ENCODE measurements at places on chromosomes 12 and 14.
A peak's percentile ranks its signal among the peaks of the same experiment; 100 is the strongest.

GRCh38 chr12:90896821-90897220, 58.2 kb downstream of the CCER1 start:
- DNase-seq, result no peak

DNA sequence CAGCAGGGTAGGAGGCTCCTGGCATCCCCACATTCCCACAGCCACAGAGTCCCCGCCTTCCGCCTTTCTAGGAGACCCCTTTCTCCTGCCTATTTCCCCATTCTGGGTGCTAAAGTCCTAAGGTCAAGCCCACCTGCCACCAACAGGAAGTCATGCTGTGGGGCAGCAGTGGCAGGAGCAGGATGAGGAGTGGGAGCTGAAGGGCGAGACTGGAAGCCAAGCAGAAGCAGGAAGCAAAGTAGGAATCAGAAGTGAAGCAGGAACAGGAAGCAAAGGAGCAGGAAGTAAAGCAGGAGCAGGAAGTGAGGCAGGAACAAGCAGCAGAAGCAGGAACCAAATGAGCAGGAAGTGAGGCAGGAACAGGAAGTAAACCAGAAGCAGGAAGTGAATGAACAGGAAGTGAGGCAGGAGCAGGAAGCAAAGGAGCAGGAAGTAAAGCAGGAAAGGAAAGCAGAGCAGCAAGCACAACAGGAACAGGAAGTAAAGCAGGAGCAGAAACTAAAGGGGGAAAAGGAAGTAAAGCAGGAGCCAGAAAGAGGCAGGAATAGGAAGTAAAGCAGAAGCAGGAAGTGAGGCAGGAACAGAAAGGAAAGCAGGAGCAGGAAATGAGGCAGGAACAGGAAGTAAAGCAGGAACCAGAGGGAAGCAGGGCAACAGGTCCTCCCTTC, 38.3 kb upstream of the RIMBP2 start:
- DNase-seq, result no peak

DNA sequence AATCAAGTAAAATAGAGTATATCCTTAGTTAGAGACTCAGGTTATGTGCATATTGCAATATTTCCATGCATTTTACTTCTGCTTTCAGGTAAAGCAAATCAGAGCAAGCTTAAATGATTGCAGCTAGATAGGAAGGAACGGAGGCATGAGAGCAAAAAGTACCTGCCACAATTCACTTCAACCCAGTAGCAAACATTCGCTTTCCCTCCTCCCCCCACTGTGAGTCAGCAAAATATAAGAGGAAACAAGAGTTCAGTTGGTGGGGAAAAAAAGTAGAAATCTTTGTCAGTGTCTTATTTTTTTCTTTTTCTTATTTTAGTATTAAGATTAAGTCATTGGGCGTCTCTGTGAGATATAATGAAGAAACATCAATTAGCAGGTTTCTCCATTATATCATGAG, 475.4 kb downstream of the NPAS3 start:
- DNase-seq, result no peak

DNA sequence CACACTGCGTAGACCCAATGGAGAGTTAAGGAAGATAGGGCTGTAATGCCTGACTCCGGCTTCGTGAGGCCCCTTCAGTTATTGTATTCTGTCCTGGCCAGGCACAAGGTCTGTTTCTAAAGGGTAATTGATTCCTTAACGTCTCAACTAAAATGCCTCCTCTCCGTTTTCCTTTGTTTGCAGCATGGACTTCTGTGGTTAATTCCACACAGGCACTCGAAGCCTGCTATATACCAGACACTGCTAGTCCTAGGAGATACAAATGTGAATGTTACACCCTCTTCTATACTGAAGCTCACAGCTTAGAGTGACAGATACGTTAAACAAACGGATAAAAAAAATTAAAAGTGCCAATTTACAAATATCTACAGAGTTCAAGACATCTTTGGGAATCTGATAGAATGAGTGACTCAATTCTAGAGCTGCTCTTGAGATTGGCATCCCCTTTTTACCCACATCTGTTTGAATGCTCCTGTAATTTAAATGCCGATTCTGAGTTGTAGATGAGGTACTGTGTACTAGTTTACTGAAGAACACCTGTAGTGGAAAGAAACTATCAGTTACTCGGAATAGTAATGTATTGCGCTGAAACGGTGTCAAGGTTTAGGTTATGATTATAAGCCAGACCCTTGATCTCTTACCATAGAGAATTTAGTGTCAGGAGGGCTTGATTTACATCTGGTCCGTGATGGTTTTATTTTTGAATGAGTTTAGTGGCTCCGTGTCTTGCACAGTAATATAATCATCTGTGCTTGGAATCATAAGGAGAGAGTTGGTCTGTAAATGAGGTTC, 784 bp downstream of the PSMA6 start:
- no peak for DNase-seq

- no peak for DNase-seq
Observed at GRCh38 chr12:69929531-69929930, 104.5 kb downstream of the MYRFL start.

DNA sequence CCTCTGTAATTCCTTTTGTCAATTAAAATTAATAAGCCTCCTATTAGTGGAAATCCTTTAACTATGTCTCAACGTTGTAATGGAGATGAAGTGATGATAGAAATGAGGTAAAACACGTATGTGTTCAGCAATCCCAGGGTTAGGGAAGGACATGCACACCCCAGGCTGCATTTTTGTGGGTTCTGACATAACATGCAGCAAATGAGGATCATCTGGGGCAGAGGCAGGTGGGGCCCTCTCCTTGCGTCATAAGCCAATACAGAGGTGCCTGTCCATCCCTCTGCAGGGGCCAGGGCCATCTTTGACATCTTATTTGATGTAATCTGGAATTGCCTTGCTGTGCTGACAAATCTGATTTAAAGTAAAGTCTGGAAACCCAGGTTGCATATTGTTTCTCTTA, 73.2 kb downstream of the MYRFL start:
- no peak for DNase-seq

DNA sequence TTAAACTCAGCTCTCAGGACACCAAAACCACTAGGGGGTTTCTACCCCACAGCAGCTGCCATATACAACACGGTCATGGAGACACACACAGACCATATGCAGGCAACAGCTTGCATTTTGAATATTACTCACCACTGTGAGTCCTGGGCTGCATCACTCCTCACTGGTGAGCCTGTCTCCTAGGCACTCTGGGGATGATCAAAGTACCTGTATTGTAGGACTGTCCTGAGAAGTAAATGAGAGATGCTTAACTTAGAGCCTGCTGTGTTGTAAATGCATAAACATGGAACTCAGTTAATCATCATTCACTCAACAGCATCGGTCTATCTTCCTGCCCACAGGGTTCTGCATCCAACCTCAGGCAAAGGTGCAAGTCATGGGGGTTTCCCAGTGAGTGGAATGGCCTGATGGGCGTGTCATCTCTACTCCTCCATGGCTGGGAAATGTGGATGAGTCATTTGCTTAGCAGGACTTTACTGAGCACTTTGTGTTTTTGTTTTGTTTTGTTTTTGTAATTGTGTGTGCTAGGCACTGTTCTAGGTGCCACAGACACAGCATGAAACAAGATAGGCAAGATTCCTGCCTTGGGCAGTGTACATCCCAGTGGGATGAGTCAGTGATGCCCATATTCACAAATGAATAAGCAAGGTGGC, 1141.2 kb upstream of the TMEM132C start:
- peak; percentile 42 for DNase-seq

DNA sequence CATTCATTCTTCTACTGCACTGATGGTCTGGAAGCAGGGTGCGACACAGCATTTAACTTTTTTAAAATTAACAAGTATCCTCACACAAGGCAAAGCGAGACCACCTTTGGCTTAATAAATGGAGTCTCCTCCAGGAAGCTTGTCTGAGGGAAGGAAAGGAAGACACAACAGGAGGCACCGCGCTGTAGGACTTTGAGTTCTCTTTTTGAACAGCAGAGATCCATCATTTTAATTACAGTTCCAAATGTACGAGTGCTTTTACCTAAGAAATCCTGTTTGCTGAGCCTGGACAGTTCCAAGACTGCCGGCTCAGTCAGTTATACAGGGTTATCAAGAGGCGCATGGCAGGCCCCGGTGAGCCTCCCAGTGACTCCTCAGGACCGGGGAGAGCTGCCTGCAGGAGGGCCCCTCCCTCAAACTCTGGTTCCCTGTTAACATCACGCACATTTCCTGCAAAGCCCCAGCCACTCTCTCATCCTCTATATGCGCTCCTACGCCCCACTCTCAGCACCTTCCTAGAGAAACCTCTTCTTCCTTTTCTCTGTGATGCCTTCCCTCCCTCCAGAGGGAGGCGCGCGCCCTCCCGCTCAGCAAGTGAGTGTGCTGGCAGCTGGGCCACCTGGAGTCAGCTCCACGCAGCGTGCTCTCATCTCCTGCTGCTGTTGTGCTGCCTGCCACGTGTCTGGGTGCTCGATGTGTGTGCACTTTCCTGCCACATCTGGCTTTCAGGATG, 46.1 kb downstream of the STX2 start:
- DNase-seq, result no peak

DNA sequence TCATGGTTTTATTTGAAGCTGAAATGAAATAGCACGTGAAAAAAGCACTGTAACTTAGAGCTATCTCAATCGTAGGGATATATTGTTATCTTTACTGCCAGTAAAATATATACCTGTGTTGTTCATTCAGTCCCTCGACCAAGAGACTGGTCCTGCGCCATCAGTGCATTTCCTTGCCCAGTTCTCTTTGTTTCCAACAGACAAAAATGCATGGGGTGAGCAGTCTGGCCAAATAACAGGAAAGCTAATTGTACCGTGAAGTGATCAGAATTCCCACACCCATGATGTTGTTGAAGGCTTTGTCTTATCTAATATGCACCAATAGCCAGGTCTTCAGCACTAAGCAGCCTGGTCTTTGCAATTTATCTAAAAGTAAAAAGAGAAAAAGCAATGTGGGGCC, 477.1 kb upstream of the GARIN6 start:
- DNase-seq, result no peak

DNA sequence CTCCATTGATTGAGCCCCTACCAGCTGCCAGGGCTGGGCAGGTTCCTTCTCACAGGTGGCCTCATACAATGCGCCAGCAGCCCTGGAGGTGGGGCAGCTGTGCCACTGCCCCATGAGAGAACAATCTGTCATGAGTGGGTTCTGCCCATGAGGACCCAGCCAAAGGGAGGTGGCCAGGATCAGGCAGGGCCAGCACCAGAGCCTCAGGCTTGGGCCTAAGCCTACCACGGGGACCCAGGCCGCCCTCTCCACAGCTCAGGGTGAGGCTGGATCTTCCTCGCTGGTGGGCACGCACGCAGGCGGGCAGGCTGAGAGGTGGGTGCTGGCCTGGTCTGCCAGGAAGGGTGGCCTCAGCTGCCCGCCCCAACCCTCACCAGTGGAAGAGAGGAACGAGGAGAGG, 110.7 kb downstream of the KIF26A start:
- DNase-seq, result no peak

- no peak for DNase-seq
Observed at GRCh38 chr12:118544569-118544968, 168.2 kb downstream of the SUDS3 start.

GRCh38 chr14:47207617-47208016, 467.8 kb downstream of the MDGA2 start:
- no peak for DNase-seq

DNA sequence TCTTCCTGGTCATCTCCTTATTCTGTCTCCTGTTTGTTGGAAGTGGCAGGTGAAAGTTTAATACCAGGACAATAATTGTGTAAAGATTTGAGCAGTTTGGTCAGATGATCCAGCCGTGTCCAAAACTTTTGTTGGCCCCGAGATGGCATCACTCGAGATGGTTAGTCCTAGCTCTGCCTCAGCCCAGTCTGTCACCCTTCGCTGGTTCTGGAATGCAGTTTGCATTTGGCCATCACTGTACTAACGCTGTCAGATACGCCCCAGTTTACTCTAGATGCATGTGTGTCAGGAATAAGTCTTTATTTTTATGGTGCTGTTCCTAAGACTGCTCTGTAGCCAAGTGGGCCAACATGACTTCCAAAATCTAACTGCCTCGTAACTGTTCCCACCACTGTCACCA, 79.6 kb downstream of the MOK start:
- no peak for DNase-seq

GRCh38 chr12:105278043-105278697, 42.2 kb upstream of the APPL2 start:
- no peak for DNase-seq

DNA sequence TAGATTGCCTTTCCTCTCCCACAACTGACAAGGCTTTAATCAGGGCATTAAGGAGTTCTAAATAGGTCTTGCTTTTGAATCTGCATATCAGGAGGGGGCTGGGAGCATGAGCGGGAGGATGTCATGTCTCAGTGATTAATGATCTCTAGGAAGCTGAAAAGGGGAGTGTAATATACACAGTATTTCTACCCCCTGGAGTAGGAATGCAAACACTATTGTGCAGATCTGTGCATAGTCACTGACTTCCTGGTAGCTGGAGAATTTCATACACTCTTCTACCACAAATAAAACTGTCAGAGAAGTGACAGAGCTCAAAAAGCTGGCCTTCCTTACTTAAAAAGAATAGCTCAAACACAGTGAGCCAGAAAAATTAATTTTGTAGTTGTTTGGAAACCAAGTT, 65.8 kb downstream of the RIC8B start:
- DNase-seq, result no peak

DNA sequence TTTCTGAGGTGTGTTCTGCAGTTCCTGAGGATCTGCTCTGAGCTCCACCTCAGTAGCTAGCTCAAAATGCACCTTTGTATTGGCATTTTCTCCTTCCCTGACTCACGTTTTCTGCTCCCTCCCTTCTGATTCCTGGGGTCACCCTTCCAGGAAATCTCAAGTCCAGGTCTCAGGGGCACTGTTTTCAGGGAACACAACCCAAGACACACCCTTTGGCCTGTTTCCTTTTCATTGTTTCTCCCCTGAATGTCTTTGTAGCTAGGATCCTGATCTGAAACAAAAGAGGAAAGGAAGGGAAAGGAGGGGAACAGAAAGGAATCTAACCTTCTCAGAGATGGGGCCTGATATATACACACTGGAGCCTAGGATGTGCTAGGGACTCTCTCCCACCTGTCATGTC, 7.3 kb upstream of the RIPK3 start:
- DNase-seq, result no peak

GRCh38 chr14:77097006-77097699, 905 bp upstream of the CIPC start:
- no peak for DNase-seq

DNA sequence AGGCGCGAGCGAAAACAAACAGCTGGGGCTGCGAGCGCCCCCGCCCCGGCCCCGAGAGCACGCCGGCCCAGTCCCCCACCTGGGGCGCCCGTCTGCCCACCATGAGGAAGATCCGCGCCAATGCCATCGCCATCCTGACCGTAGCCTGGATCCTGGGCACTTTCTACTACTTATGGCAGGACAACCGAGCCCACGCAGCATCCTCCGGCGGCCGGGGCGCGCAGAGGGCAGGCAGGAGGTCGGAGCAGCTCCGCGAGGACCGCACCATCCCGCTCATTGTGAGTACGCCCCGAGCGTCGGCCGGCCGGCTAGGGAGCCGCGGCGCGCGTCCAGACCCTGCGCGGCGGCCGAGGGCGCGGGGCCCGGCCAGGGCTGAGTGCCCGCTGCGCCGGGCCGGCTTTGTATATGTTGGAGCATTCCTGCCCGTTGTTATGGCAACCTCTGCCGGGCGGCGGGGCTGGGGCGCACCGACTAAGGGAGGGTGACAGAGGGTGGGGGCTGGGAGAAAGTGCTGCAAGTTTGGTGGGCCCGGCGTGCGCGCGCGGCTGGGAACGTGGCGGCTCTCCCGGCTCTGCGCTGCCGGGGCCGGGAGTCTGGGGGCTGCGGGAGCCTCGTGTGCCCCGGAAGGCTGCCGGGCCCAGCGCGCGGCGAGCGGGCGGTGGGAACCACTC, 367 bp downstream of the GALNT16 start:
- DNase-seq, result no peak

Data from stimulated activated CD4-positive, alpha-beta T cell treated with anti-CD3 and anti-CD28 coated beads, Interleukin-12 subunit alpha, Interleukin-12 subunit beta, amount 100 ng/mL, for 24 hours (primary cell).